ENCODE measurements at places on chromosomes 3 and 15.

DNA sequence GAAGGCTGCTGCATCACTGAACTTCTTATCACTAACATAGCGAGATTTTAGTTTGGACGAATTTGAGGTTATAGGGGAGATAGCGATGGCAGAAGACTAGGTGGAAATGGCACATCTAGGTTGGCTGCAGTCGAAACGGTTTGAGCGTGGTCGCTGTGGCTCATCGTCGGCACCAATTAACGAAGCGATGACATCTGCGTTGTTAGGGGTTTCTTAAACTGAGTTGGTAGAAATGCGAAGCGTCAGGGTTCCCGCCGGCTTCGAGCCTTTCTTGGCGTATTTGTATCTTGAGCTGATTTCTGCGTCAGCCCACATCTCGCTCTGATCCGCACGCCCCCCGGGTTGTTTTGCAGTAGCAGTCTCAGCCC, 319 bp downstream of the LNP1 start:
- DNase-seq = peak; percentile 30

DNA sequence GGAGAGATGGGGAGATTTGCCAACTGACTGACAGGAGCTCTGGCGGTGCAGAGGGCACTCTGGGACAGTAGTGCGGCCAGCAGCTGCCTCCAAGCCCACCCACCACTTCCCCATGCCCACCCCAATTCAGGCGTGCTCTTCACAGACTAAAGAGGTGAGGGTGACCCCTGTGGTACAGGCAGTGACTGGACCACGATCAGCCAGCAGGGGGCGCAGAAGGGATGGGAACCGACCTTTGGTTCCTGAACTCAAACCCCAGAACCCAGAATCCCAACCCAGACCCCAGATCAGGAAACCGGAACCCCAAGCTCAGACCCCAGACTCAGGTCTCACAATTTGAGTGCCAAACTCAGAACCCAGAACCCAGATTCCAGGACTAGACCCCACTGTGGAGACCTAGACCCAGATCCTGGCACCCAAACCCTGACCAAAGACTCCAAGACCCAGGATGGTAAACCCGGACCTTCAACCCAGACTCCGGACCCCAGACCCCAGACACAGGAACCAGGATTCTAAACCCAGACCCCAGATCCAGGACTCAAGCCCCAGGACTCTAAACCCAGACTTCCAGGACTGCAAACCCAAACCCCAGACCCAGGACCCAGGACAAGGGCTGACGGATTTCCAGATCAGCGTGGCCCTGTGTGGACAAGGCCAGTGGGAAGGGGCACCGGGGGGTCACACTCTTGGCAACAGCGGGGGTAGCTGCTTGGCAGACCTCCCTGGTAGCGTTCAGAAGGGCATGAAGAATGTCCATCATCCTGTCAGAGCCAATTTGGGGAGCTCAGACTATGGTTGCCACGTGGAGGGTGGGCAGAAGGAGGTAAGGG, 3.7 kb upstream of the MYL3 start:
- peak; percentile 76 for DNase-seq

DNA sequence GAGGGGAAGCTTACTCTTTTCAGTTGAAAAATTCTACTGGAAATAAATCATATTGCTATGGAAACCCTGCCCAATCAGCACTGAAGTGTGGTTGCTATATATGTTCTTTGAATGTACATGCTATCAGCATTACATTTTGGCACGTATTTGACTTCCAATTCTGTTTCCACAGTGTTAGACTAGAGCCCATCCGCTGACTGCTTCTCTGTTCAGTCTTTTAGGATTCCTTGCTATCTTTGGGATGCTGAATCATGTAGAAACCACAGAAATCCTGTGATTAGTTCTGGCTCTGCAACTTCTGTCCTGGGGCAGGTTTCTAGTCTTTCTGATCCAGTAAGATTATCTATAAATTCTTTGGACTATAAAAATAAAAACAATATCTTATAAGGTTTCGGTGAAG, 128.2 kb upstream of the SLC7A14 start:
- DNase-seq = no peak

GRCh38 chr3:149554826-149555225, 80.3 kb downstream of the TM4SF4 start:
- no peak for DNase-seq

DNA sequence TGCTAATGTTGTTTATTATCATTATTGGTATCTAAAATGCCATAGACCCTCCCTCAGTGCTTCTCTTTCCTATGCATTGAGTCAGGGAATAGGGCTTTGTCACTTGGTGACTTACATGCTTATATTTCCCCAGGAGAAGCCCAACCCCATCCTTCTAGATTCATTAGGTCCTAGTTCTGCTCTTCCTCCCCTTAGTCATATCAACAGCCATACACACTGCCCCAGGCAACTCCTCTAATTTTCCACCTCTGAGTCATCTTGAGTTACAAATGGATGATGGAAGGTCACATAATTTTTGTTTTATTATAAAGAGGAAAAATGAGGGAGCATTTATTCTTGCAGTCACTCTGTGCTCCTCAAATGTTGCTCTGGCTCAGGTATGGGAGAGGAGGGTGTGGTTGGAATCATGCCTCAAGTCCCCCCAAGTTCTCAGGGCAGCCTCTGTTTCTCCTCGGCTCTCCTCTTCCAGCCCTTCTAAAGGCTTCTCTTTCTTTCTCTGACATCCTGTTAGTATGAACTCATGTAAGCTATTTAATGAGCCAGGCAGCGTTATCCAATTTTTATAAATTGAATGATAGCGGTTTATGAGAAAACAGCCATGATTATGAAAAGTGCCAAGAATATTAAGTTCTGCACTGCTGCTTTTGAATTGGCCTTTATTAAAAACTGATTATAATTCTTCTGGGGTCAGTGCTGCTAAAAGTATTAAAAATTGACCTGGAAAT, 45.6 kb upstream of the FSTL1 start:
- no peak for DNase-seq

GRCh38 chr3:135897715-135898114, 67.8 kb upstream of the PPP2R3A start:
- DNase-seq = no peak

- no peak for DNase-seq
Observed at GRCh38 chr15:25510146-25510545, 71.3 kb upstream of the UBE3A start.

DNA sequence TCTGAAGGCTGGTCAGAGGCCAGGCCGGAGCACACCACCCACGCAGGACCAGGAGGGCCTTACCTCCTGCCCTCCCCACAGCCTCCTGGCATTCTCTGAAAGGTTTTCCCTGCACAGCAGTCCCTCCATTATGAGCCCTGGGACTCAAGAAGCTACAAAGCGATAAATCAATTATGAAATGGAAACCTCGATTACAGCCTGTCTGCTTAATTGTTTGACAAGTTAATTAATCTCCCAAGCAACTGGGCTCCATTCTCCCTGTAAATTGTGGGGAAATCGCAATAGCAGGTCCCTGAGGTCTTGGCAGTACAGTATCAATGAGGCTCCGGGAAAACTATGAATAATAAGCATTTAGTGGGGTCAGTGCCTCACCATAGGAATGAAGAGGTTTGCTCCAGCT, 683.5 kb downstream of the NTRK3 start:
- no peak for DNase-seq

GRCh38 chr3:149415484-149415883, 38.0 kb upstream of the TM4SF1 start:
- no peak for DNase-seq

DNA sequence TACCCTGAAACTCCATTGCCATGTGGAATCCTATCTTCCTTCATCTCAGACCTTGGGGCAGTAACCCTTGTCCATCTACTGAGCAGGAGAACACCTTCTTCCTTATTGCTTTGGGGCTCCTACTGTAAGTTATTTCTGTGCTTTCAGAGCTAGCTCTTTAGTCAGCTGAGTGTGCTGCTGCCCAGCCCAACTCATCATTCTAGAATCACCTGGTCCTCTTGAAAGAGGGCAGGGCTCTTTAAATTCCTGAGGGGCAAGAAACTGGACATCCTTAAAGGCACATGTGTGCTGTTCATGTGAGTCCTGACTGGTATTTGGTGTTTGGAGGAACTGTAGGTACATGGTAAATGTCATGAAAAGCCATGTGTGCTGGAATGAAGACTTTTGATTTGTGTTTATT, 140.9 kb downstream of the ARNT2 start:
- no peak for DNase-seq

DNA sequence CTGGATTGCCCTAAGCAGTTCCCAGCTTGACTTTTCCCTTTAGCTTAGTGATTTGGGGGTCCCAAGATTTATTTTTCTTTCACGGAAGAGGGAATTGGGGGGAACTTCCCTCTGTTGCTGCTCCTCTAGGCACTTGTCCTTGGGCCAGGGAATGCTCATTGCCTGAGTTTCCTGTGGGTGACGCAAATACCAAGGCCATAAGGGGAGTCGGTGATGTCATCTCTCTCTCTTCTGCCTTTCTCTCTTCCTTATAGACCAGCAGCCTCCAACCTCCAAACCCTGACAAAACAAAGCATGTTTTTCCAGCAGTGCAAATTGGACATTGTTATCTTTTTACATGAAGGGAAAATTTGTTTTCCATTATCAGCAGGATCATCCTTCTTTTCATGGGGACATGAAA, 120.2 kb downstream of the ITPR1 start:
- no peak for DNase-seq

DNA sequence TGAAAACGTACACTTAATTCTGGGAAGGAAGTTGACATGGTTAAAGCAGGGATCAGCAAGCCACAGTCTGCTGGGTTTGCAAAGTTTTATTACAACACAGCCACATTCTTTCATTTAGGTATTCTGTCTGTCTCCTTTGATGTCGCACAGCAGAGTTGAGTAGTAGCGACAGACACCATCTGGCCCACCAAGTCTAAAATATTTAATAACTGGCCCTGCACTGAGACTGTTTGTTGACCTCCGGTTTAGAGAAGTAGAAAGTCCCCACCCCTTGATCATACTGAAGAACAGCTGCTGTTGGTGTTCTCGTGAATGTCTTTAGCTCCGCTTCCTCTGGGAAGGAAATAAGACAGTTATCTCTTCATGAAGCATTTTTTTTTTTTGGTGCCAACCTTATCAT, 66.2 kb downstream of the MCTP2 start:
- peak; percentile 27 for DNase-seq

- DNase-seq = no peak
Observed at GRCh38 chr15:48423342-48423741, 92.1 kb downstream of the DUT start.

GRCh38 chr3:14879211-14879874, 60.6 kb downstream of the FGD5 start:
- DNase-seq = no peak

- no peak for DNase-seq
Observed at GRCh38 chr3:123310741-123311140, 109.0 kb downstream of the SEC22A start.

- DNase-seq = no peak
Observed at GRCh38 chr3:185846037-185846436, 21.2 kb upstream of the IGF2BP2 start.

- DNase-seq = peak; percentile 72
Observed at GRCh38 chr3:151282921-151283320, 4.6 kb upstream of the P2RY14 start.

GRCh38 chr15:34646918-34647317, 63.5 kb upstream of the GOLGA8B start:
- DNase-seq = no peak

DNA sequence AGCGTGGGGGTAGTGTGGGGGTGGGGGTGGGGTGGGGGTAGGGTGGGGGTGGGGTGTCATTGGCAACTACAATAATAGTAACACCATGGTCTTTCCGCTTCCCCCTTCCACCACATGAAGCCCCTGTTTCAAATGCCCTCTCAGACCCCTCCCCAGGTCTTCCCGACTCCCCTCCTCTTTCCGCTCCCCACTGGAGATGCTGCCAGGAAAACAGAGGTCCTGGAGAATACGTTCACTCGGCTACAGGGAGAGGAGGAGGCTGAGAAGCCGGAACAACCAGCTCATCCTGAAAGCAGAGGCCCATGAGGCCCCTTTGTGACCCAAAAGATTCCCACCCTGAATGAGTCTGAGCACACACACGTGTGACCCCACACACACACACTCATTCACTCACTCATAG, 75.4 kb downstream of the CPN2 start:
- DNase-seq = no peak

DNA sequence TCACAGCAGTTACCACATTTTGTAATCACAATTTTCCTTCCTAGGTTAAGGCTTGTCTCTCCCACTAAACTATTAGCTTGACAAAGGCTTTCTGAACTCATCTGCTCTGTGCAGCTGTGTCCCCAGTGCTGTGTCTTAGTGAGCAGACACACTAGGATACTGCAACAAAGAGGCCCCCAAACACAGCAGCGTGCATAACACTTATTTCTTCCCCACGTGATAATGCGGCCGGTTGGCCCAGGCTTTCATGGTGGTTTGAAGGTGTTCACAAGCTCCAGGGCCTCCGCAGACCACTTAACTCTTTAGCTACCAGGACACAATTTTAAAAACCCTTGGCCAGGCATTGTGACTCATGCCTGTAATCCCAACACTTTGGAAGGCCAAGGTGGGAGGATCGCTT, 2.2 kb upstream of the HDAC11 start:
- DNase-seq = no peak

DNA sequence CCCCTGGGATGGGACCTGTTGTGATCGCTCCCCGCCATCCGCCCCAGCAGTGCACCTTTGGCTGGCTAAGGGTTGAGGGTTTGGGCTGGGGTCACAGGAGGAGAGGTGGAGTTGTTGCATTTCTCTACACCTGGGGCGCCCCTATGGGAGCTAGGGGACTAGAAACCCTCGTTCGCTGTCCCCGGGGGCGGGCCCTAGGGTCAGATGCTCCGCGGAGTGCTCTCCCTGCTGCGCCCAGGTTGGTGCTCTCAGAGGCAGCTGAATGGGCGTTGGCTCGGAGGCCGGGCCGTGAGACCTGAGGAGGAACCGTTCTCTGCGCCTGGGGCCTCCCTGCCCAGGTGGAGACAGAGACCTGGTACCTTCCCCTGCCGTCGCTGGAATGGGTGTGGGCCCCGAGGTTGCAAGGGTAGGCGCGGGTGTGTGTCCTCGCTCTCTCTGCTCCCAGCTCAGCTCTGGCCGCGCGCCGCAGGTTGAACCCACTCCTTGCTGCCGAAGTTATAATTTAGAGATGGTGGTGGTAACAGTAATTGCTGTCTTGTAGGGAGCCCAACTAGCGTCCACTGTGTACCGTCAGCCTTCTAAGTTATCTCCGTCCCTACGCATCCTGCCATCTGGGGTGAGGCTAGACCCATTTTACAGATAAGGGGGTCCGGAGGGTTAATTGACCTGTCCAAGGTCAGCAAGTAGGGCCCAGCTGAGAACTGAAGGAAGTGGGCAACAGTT, 965 bp downstream of the FLNB start:
- peak; percentile 36 for DNase-seq

- DNase-seq = no peak
Observed at GRCh38 chr3:34213478-34213877, 415.0 kb downstream of the PDCD6IP start.

GRCh38 chr15:78822514-78822913, 11.2 kb upstream of the ADAMTS7 start:
- no peak for DNase-seq

GRCh38 chr3:37198996-37199395, 24.6 kb upstream of the LRRFIP2 start:
- no peak for DNase-seq

DNA sequence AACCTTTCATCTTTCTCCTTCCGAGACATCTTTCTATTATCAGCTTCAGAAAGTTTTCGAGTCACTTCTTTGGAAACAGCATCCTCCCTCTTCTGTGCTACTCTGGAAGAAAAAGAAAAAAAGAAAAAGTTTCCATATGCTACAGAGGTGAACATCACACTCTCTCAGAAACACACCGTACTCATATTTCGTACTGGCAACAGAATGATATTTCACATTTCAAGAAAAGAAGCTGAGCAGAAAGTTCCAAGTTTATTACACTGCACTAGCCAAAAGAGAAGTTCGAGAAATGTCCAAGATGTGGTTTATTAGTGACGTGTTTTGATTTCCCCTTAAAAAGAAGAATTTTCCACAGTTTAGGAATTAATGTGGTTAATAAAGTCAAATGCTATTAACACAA, 6.0 kb downstream of the SSR3 start:
- DNase-seq = no peak

Measured in CD4-positive, alpha-beta T cell treated with Interferon alpha-2 for 1 hour (primary cell).